ENCODE measurements at places on chromosomes 3 and 15.

- DNase-seq: no peak
Observed at GRCh38 chr3:108093616-108094015, 2.8 kb upstream of the CD47 start.

- no peak for DNase-seq
Observed at GRCh38 chr15:83379579-83379959, 67.6 kb upstream of the SH3GL3 start.

DNA sequence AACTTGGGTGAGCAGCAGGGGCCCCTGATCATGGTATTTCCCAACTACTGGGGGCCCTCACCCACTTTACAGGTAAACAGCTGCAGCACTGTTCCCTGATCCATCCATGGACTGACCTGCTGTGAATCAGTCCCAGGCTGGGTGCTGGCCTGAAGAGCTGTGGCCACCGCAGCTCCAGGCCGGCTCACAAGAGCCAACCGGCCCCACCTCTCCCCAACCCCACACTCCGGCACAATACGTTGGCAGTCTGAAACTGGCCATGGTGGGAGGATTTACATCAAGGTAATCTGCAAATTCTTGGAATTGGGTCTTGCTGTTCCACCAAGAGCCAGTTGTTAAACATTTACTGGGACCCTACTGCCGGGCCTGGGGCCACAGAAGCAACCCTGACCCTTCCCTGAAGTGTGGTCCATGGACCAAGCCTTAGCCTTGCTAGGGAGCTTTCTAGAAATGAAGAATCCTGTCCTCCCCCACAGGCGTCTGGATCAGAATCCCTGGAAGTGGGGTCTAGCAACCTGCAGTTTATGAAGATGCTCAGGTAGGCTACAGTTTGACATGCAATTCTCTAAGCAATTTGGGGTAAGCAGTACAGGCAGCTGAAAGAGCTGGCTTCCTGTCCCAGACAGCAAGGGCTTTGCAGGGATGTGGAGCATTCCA, 3.7 kb downstream of the SLC6A20 start:
- no peak for DNase-seq

DNA sequence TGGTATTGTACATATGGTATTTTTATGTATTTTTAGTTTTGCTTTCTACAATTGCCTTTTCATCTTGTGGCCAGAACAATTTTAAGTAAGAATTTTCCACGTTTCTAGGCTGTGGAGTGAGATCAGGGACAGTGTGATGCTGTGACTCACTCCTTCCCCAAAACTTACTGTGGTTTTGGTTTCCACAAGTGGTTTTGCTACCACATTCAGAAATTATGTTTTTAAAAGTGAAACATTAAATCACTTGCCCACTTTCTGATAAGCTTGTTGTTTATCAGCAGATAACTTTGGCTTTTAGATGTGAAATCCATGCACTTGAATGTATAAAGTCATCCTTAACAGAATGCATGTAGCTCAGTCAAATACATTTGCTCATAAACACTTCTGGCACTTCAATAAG, 192.2 kb upstream of the THRB start:
- no peak for DNase-seq

GRCh38 chr3:13518516-13518953, 30.4 kb upstream of the FBLN2 start:
- peak; percentile 78 for DNase-seq

DNA sequence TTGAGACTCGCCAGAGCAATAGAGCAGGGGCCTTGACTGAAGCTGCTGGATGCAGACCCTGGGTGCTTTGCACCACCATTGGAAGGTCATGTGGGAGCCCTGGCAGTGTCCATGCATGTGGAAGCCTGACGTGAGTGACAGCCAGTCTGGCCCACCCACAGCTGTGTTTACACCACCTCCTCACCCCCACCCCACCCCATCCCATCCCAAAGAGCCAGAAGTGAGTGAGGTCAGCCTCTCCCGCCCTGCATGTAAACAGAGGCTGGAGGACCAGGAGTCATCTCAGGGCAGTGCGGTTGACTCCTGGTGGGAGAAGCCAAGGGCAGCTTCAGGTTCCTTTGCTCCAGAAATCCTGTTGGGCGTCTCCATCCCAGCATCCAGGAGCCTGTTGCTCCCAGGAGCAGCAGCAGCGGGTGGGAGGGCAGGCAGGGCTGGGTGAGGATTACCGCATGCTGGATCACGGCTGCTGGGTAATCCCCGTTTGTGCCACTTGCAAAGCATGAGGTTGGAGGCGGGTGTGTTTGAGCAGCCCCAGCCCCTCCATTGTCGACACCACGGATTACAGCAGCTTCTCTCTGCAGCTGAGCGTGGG, 44.6 kb downstream of the CORO2B start:
- no peak for DNase-seq
